RPMI8226 (cell line): ENCODE measurements at places on chromosomes 12 and 14.
A peak's percentile ranks its signal among the peaks of the same experiment; 100 is the strongest.

DNA sequence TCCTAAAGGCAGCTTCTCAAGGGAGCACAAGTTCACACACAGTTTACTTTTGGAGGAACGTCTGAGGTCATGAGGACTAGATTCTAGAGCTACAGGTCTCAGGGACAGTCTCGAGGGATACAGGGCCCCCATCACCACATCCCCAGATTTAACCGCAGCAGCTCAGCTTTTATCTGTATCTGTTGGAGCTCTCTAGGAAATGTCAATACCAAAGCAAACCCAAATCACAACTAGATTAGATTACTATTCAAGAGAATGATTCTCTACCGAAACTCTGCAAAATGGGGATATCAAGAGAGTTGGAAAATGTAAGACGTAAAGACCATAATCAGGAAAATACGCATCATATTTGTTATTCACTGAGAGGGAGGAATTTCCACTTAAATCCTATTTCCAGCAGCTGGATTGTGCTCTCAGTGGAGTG lies 4.0 kb upstream of the MYRFL start:
- DNase-seq = no peak

GRCh38 chr14:57846596-57846995 lies 19.3 kb downstream of the SLC35F4 start:
- no peak for DNase-seq

GRCh38 chr14:78902010-78902623 lies 731.9 kb downstream of the NRXN3 start:
- peak; percentile 30 for DNase-seq

DNA sequence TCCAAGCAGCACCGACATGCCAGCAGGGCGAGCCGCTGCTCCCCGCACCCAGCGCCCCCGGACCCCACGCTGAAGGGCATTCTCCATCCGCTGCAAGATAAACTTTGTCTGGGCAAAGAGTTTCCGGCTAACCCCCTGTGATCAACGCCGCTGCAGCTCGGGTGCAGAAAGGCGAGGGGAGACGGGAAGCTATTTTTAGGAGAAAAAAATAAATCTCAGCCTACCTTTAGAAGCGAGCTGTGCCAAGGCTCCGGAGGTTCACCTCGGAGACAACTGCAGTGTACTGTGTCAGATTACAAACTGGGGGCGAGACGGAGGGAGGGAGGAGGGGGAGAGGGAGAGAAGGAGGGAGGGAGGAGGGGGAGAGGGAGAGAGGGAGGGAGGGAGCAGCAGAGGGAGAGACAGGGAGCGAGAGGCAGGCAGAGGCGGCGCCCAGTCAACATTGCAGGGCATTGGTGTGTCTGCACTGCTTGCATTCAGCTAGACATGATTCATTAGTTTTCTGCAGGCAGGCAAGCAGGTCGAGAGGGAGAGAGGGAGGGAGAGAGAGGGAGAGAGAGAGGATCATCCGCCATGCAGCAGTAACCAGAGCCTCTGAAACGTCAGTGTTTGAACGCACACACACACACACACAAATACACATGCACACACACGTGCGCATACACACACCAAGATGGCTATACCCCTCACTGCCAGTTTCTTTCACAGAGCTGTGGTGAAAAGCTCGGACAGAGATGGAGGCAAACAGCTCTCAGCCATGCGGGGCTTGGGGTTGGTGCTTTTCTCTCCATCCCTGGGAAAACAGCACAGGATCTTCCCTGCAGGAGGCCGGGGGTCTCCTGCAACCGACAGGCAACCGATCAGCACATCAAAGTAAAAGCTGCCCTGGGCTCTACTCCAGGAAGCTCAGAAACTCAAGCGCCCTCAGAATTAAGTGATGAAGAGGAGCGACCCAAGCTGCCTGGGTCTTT lies at the start of gene RIMBP2:
RIMBP2 (minus strand) TSS at position 302 of the 971 bp plus-strand sequence. CDS start 237,286 bp downstream, outside the sequence.
- peak; percentile 44 for DNase-seq

DNA sequence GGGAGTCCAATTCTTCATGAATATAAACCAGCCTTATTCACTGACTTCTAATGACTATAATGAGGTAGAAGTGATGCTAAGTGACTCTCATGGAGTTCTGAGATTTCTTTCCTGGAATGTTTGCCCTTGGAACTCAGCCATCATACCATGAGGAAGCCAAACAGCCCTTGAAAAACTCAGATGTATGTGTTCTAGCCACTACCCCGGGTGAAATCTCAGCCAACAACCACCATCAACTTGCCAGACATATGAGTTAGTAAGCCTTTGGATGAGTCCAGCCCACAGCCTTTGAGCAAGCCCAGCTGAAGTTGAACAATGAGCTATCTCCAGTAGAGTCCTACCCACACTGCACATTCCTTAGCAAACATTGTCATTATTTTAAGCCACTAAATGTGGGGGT lies 149.5 kb downstream of the SLC6A15 start:
- DNase-seq = no peak
